ENCODE measurements at places on chromosomes 11 and 22.

GRCh38 chr22:26429458-26430286 is 612 bp downstream of the ASPHD2 start:
- DNase-seq: no peak

DNA sequence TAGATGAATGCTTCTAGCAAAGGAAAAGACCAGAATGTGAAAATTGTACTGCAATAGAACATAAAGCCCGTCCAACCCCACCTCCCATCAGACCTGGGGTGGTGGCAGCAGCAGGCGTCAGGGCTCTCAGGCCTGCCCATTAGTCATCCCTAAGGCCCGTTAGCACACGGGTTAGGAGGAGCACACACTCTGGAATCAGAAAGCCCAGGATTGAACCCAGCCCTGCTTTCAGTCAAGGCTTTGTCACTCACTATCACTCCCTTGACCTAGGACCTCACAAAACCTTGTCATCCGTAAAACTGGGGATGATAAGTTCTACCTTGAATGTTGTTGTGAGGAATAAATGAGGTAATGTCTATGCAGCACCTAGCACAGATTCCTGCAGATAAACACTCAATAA is 26.9 kb downstream of the MICAL3 start:
- DNase-seq: no peak

GRCh38 chr11:56700242-56700913 is 1.5 kb downstream of the OR9G1 start:
- DNase-seq: no peak

- peak; percentile 77 for DNase-seq
These were observed 36.9 kb upstream of the CLPB start for GRCh38 chr11:72471005-72471898.

DNA sequence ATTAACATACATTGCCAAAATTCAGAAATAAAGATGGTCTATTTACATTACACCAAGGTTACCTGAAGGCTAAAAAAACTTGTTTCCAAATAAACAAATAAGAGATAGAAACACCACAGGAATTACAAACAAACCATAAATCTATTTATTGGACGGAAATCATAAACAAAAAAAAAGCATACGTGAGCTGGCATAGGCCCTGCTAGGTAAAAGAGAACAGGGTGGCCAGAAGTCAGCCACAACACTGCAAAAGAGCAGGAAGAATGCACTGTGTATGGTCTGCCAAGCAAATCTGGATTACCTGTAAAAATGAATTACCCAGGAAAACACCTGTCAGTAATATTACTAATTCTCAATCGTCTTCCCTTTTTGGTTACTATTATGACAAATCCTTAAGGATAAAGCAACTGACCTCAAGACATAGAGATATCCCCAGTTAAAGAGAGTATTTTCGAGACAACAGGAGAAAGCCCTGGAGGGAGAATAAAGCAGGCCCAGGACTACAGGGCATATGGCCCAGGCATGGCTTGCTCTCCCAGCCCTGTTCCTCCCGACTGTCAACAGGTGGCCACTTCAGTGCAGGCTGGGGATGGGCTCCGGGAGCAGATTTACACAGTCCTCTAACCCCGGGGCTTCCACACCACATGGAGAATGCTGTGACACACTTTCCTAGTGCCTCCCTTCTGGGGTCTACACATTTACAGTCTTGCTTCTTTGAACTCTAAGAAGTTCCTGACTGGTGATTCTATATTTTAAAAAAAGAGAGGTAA is 18.0 kb downstream of the PPP2R1B start:
- DNase-seq: no peak

GRCh38 chr11:17129003-17129402 is 51.5 kb upstream of the RPS13 start:
- no peak for DNase-seq

GRCh38 chr11:67030976-67031375 is 8.0 kb downstream of the SYT12 start:
- no peak for DNase-seq

- DNase-seq: peak; percentile 84
These were observed 117.8 kb downstream of the NAT10 start for GRCh38 chr11:34223021-34223813.

DNA sequence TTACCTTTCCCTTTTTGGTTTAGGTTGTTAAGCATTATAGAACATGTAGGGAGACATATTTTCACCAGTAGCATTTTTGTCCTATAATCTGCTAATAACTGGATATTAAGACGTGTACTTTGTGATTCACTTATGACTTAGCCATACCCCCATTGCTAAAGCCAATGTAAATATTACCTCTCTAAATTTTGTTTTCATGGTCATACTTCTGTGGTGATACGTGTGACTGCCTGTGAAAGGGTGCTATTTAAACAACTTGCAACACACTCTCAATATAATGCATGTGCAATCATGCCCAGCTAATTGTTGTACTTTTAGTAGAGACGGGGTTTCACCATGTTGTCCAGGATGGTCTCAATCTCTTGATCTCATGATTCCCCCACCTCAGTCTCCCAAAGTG is 36.2 kb upstream of the PAK1 start:
- no peak for DNase-seq

DNA sequence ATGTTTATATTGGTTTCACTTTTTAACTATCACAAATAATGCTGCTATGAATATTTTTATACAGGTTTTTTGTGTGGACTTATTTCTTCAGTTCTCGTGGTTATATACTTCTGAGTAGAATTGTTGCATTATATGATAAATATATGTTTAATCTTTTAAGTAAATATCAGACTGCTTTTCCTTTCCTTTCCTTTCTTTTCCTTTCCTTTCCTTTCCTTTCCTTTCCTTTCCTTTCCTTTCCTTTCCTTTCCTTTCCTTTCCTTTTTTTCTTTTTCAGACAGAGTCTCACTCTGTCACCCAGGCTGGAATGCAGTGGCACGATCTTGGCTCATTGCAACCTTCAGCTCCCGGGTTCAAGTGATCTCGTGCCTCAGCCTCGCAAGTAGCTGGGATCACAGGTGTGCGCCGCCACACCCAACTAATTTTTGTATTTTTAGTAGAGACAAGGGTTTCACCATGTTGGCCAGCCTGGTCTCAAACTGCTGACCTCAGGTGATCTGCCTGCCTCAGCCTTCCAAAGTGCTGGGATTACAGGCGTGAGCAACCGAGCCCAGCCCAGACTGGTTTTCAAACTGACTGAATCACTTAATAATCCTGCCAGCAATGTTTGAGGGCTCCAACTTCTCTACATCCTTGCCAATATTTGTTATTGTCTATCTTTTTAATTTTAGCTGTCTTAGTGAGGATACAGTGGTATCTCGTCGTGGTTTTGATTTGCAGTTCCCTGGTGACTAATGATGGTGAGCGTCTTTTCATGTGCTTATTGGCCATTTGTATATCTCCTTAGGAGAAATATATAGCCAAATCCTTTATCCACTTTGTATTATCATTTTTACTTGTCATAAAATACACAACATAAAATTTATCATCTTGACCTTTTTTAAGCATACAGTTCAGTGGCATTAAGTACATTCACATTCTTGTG is 21.9 kb downstream of the HTR3B start:
- DNase-seq: no peak

DNA sequence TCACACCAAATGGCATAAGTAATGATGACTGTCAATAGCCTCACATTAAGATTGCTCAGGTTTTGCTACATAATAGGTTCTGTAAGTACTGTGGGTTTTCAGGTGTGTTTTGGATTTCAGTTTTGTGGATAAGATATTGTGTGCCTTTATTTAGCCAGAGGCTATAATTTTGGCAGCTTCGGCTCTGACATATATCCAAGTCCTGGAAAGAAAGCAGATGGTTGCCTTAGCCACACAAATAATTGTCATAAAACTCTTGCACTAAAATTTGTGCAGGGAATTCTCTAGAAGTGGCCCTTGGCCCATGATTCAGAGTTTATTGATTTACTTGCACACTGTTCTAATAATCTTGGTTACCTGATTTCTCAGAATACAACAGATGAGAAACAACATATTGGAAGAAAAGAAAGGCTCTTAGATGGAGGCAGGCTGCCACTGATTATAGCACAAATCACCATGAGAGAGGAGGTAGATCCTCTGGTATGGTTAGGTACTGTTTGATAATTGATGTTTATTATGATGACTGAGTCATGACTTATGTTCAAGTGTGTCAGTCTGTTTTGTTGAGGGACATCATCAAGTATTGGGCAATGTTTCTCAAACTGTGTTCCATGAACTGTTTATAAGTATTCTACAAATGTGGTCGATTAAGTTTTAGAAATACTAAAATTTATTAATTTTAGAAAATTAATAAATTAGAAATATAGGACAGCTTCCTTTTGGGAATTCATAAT is 9.6 kb downstream of the REXO2 start:
- no peak for DNase-seq

DNA sequence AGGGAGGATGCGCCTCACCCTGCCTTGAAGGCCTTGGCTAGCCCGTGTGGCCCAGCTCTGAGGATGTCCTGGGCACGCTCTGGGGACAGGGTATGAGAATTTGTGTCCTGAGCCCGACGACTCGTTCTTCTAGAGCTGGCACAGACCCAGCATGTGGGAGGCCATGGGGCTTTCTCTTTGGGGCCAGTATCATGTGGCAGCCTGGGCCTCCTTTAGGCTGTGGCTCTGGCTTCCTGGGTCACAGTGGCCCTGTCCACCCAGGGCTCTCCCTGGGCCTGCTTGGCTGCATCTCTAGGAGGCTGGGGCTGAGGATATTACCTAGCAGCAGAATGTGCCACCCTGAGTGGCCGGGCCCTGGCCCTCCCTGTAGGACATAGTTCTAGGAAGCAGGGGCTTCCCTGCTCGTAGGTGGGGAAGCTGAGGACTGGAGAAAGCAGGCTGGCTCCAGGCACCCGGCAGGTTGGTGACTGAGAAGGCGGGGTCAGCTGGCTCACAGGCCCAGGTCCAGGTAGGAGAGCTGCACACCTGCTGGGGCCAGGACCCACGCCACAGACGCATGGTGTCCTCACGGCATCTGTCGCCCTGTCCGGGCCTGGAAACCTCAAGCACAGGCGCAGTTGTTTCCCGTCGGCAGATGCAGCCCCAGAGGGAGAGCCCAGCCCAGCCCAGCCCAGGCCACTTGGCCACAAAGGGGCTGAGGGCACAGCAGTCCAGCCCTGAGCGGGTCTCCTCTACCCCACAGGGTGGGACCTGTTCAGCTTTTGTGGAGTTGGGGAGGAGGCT is 6.8 kb downstream of the CCDC188 start:
- no peak for DNase-seq

GRCh38 chr22:36761553-36762240 is 14.2 kb downstream of the IFT27 start:
- DNase-seq: no peak

DNA sequence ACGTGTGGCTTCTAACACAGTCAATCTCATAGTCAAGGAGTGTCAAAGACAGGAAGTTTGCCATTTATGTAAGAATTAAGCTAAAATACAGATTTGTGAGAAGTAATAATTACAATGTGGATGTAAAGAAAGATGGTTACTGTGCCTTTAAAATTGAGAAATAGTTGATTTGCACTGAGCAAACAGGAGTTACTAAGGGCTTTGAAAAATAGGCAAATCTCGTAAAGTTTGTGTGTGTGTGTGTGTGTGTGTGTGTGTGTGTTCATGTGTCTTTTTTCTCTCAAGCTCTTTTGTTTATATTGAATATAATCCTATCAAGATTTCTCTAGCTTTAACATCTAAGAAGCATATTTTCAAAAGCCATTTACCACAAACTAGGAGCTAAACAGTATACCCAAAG is 2284.5 kb downstream of the LRRC4C start:
- DNase-seq: no peak

Data from right cardiac atrium (tissue), 5 donors.